ENCODE measurements at places on chromosomes 5 and 9.

- H3K4me1 ChIP-seq = no peaks in the 10 kb centered on the region
- no peaks in the 10 kb centered on the region for H3K27me3 ChIP-seq
- no peak overlapping the region for H3K4me3 ChIP-seq
Observed at GRCh38 chr9:127664678-127665507, 41.9 kb upstream of the CFAP157 start.

DNA sequence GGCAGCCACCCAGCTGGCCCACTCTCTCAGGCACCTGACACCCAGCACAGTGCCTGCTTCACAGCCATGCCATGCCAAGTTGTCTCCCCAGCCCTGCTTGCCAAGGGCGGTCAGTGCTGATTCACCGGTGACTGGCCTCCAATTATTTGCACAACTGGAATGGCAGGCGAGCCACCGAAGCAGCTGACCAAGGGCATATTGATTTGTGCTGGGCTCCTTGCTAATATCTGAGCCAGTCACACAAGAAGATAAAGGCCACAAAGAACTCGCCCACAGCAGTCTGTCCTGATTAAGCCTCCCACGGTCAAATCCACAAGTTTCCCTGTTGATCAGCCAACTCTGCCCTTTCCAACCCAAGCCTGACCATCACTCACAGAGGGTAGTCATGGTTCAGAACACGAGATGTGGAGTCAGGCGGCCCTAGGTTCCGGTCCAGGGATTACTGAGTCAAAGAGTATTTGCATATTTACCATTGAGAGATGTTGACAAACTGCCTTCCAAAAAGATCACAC, 6.4 kb upstream of the EEIG1 start:
- no peaks in the 10 kb centered on the region for H3K27me3 ChIP-seq
- DNase-seq = no peak
- no peak overlapping the region for H3K27ac ChIP-seq
- no peaks in the 10 kb centered on the region for H3K36me3 ChIP-seq
- H3K4me1 ChIP-seq = peaks cover 28% of the 10 kb centered on the region

GRCh38 chr9:68947842-68948569, 65.9 kb downstream of the PRKACG start:
- H3K36me3 ChIP-seq = peaks cover 69% of the 10 kb centered on the region
- no peak overlapping the region for H3K4me3 ChIP-seq
- no peak for DNase-seq
- peaks cover 77% of the 10 kb centered on the region for H3K4me1 ChIP-seq

DNA sequence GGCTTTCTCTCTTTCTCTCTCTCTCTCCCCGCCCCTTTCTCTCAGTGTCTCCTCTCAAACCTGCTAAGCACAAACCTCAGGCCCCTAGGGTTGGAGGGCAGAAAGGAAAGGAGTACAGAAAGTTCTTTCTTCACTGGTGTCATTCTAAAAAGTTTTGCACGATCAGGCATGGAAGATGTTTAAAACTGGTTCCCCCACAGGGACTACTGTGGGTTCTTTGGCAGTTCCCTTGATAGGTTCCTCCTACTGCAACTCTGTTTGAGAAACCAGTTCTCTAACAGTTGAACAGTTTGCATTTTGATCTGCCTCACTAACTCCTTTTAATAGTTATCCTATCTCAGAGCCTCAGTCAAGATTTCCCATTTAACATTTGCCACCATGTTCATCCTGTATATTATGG, 82.9 kb downstream of the CDO1 start:
- H3K27ac ChIP-seq = no peak overlapping the region
- DNase-seq = no peak
- no peak overlapping the region for H3K4me3 ChIP-seq
- no peaks in the 10 kb centered on the region for H3K36me3 ChIP-seq

DNA sequence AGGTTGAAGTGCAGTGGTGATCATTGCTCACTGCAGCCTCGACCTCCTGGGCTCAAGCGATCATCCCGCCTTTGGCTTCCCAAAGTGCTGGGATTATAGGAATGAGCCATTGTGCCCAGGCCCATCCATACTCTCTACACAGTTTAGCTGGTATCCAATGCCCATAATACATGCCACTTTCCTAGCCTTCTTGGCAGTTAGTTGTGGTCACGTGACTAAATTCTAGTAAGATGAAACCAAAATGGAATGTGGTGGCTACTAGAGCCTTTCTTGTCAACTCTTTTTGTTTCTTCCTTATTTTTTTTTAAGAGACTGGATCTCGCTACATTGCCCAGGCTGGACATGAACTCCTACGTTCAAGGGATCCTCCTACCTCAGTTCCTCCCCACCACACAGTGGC, 15.3 kb upstream of the KIF27 start:
- no peak overlapping the region for H3K27ac ChIP-seq
- H3K36me3 ChIP-seq = peaks cover 29% of the 10 kb centered on the region
- peaks cover 19% of the 10 kb centered on the region for H3K4me1 ChIP-seq
- H3K4me3 ChIP-seq = no peak overlapping the region
- no peaks in the 10 kb centered on the region for H3K27me3 ChIP-seq
- no peak for DNase-seq

All from activated T-helper 2 cell treated with anti-CD3 and anti-CD28 coated beads, Interferon-gamma antibody, Interleukin-2, Interleukin-4, amounts not matched to agents 10 μg/mL and 5 μg/mL and 100 μg/mL, durations not matched to agents 14 hours and 24 hours and 36 hours (primary cell).